ENCODE measurements at places on chromosomes 5 and 9.

- DNase-seq = no peak
Observed at GRCh38 chr5:177044641-177045040, 22.1 kb downstream of the ZNF346 start.

DNA sequence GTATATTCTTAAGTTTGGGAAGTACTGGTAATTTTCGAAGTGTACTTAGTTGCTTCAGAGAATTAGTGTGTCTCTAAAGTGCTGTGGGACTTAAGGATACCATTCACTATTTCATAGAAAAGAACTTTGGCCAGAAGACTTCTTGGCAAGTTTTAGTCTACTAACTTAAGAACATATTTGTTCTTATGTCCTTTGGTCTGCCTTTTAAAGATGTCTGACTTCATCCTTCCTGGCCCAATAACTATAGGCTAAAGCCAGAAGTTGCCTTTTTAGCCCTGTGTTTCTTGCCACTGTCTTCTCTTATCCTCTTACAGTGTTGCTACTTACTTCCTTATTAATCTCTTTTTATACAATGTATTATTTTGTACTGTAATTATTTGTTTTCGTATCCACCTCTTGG, 6.3 kb downstream of the RBM27 start:
- no peak for DNase-seq

- no peak for DNase-seq
Observed at GRCh38 chr5:78890667-78891379, 94.3 kb downstream of the ARSB start.

DNA sequence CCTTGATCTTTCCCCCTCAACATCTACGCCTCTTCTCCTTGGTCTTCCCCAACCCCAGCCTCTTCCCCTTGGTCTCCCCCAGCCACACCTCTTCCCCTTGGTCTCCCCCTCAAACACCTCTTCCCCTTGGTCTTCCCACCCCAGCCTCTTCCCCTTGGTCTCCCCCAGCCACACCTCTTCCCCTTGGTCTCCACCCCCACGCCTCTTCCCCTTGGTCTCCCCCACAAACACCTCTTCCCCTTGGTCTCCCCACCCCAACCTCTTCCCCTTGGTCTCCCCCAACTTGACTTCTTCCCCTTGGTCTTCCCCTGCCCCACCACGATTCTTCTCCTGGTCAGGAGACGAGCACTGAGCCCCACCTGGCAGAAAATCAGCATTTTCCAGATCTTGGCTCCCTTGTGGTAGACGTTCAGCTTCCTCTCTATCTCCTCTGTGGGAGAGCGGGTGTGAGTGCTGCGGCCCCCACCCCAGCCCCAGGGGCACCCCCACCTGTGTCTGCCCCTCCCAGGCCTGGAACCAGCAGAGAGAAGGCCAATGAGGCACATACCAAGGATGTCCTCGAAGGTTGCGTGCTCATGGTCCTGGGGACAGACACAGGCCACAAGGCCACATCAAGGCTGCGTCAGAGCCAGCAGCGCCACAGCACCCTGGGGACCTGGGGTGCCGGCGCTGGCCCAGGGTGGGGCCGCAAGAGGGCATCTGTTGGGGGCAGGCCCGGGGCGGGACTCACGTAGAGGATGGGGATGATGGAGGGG, 7.0 kb downstream of the NSMF start:
- DNase-seq = no peak

GRCh38 chr5:146860213-146860893, 18.2 kb downstream of the PPP2R2B start:
- no peak for DNase-seq

DNA sequence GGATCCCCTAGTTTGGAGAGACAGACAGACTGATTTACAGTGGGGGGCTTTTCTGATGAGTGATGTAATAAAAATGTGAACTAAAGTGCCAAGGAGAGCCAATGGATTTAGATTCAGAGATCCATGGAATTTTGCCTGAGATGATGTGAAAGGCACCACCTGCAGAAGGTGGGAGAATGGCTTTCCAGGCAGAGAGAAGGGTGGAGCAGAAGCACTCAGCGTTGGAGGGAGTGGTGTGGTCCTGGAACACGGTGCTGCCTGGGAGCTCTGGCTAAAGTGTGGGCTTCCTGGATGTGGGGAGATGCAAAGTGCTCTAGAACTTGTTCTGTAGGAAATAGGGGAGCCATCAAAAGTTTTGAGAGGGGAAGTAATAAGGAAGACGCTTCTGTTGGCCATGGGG, 57.0 kb downstream of the IQGAP2 start:
- no peak for DNase-seq

DNA sequence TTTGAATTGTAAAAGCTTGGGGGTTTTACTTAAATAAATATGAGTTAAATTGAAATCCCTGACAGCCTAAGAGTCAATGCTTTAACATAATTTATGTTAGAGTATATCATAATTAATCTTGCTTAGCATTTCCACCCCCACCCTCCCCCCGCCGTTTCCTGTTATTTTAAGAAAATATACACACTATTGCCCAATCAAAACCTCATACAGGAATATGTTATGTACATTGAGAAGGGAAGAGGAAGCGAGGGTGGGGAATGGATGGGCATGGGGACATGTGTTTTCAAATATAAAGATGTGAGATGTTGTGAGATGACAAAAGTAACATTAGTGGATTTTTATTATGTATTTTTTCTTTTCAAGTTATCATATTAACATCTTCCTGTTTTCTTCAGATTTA, 561.1 kb upstream of the MEF2C start:
- DNase-seq = no peak

DNA sequence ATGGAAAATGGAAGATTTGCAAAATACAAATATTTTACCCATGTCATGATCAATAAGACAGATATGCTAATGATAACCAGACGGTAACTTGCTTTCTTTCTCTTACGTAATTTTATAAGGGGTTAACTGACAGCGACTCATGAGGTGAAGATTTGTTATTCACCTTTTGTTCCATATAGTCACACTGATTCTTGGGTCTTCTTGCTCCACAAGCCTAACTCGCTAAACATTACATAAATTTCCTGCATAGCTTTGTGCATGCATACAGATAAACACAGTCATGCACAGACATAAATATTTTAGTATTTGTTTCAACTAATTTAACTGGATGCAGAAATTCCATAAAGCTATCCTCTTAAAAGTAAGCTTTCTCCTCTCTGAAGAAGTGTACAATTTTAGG, 225.9 kb downstream of the VPS13A start:
- DNase-seq = no peak

- DNase-seq = no peak
Observed at GRCh38 chr9:89357331-89358197, 39.3 kb downstream of the SECISBP2 start.

GRCh38 chr5:130875656-130876055, 289.4 kb downstream of the HINT1 start:
- DNase-seq = no peak

DNA sequence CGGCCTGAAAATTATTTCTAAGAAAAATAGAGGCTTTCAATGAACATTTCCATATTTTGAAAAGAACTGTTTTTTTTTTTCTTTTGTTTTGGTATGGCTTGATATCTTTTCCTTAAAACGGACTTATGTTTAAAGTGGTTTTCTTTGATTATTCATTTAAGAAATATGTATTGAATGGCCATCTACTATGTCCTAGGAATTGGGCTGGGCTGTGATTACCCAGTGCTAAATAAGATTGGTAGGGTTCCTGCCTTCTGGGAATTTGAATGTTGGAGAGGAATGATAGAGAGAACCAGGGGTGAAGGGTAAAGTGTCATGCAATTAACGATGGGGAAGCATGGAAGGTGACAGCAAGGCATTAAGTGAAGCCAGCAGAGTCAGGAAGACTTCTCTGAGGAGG, 33.2 kb downstream of the TNFSF8 start:
- DNase-seq = no peak

DNA sequence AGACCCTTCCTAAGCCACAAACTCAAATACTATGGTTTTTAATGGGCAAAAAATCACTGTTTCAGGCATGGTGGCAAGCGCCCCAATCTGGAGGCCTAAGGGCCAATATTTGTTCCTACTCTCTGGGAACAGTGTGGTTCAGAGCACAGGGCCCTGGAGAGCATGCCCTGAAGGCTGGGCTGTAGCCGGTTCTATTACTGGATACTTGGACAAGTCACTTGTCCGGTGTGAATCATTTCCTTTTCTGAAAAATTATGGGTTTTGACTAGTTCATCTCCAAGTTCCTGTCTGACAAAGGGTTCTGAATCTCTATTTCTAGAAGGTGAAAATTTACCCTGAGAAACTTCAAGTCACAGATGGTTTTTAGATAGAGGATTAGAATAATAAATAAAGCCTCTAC, 75.0 kb downstream of the OTULIN start:
- DNase-seq = no peak

GRCh38 chr5:119302916-119303897, 52.6 kb upstream of the TNFAIP8 start:
- DNase-seq = no peak

GRCh38 chr5:29134418-29134817, 2059.1 kb upstream of the CDH6 start:
- DNase-seq = no peak

- no peak for DNase-seq
Observed at GRCh38 chr9:116550696-116551436, 136.2 kb upstream of the TRIM32 start.

DNA sequence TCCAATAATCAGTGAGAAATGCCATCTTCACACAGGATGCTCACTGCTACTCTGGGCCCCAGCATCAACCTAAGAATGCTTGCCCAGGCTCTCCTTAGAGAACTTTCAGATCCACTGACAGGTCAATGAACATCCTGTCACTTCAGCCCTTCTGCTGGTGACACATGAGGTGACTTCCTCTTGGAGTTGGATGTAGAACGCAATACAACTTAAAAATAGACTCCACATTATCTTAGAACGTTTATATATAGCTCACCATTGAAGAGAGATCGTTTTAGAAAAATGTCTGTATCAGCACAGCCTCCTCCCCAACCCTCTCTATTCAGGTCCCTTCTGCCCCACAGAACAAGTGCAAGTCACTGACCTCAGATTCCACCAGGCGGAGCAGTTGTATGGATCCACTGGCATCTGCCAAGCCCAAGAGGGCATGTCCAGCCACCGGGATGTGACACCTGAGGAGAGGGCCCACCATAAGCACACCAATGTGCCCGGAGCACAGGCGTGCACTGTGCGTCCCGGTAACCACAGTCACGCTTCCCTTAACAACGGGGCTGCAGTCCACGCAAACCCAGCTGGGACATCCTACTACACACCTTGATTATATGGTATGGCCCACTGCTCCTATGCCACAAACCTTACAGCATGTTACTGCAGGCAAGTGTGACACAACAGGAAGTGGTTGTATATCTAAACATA, 2.9 kb downstream of the DPH7 start:
- no peak for DNase-seq

Data from stimulated activated CD4-positive, alpha-beta T cell treated with anti-CD3 and anti-CD28 coated beads, Interleukin-4, amount 100 ng/mL, for 1 hour (primary cell).